Stimulated activated CD4-positive, alpha-beta T cell treated with anti-CD3 and anti-CD28 coated beads, TNF-alpha, amount 100 ng/mL, for 1 hour (primary cell): ENCODE measurements at places on chromosomes 7 and 10.

DNA sequence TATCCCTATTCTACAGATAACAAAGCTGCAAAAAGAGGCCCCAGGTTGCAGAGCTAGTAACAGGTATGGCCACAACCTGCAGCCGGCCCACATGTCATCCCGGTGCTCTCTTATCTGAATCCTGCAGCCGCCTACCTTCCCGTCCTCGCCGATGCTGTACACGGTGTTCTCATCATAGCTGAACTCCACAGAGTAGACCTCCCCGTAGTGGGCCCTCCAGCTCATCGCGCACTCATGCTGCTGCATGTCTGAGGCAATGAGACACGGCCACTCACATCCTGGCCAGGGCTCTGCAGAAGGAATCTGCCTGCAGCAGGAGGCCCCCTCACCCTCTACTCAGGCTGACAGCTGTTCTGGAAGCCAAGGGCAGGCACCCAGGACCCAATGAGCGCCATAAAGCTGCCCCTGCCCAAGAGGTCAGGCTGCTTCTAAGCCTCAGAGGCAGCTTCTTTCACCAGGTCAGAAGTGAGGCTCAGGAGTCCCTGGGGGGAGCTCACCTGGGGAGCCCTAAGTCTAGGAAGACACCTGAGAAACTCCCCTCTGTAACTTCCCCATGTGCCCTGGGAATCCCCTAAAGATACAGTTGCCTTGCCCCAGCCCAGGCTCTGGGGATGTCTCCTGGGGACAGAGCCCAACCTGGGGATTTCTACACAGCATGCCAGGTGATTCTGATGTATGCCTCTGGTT lies 17.9 kb upstream of the CYREN start:
- no peak for DNase-seq

GRCh38 chr10:11344550-11344949 lies 266.9 kb downstream of the USP6NL start:
- DNase-seq: no peak

DNA sequence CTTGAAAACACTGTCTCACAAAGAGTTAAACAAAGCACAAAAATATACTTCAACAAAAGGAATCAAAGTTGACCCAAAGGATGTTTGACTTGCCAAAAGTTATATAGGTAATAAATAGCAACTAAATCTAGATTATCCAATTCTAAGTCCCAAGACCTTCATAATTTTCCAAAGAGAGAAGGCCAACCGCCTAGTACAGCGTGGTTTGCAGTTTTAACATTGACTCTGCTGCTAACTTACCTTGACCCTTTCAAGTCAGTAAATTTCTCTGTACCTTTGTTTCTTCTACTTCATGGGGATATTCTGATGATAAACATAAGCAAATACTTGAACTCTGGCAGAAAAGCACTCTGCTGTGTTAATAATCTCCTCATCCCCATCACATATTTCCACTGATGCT lies 1.9 kb upstream of the GPR22 start:
- DNase-seq: no peak

GRCh38 chr10:1488970-1489548 lies 248.3 kb downstream of the ADARB2 start:
- DNase-seq: no peak

GRCh38 chr7:149635561-149636329 lies 137.6 kb downstream of the ZNF467 start:
- no peak for DNase-seq

DNA sequence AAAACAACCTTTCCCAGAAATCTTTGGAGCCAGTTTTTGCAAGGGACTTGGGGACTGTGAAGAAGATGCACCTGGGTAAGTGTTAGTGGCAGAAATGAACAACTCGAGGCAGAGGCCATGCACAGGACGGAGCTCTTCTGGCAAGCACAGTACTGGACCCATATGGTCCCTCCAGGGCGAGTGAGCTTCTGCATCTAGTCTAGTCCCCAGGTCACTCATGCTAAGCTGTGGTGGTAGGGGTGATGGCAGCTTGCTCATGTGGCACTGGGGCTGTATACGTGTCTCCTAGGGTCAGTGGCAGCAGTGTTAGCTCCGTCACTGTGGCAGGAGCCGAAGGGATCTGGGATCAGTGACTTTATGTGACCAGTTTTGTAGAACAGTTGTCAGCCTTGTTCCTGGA lies 9.3 kb upstream of the LRRC61 start:
- DNase-seq: no peak

DNA sequence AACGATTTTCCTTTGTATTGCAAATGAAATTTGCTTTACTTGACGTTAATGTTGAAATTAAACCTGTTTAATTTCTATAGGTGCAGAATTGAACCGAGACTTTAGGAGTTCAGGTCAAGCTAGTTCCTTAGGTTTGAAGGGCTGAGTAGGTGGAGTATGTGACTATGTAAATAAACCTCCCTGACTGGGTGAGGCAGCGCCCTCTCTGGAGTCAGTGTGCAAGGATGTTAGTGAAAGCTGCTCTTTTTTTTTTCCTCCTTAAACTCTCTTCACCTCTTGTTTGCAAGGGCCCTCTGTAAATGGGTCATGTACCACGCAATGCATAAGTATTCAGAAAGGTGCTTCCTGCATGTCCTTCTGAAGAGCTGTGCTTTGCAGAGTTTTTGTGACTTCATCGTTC lies 33.8 kb downstream of the GALNT17 start:
- DNase-seq: no peak

DNA sequence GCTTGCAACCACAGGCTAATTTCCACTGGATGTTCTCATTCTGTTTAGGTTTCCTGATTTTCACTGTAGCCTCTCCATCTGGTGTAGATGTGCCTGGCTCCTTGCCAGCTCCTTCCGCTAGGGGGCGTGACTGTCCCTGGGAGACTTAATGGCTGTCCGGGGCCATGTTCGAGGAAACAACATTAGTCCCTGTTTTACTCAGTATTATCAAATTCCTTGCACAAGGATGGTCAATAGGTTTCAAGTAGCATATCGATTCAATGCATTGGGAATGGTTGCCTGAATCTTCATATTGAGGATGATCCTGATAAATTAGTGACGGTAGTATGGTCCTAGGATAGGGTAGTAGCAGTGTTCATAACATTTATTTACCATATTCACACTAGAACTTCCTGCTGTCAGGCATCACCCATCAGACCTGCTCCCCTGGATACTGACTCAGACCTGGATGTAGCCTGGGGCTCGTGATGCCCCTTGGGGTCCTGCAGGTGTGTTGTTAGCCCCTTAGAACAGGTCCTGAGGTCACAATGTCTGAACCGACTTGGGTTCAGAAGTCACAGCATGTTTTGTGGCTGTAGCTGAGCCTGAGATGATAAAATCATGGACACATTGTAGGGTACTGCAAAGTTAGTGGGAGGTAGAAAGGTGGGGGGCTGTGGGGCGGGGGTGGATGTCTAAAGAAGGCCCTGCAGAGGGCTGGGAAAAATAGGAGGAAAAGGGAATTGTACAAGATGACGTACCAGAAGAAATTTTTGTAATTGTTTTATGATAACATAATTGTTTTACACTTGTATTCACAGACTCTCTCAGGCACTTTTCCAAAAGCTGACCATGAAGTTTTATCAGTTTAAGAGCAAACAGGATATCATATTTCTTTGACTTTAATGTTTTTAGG lies 8.9 kb upstream of the EXOC6 start:
- peak; percentile 33 for DNase-seq

DNA sequence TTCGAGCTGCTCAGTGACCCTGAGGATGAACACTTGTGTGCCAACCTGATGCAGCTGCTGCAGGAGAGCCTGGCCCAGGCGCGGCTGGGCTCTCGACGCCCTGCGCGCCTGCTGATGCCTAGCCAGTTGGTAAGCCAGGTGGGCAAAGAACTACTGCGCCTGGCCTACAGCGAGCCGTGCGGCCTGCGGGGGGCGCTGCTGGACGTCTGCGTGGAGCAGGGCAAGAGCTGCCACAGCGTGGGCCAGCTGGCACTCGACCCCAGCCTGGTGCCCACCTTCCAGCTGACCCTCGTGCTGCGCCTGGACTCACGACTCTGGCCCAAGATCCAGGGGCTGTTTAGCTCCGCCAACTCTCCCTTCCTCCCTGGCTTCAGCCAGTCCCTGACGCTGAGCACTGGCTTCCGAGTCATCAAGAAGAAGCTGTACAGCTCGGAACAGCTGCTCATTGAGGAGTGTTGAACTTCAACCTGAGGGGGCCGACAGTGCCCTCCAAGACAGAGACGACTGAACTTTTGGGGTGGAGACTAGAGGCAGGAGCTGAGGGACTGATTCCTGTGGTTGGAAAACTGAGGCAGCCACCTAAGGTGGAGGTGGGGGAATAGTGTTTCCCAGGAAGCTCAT lies 1.1 kb downstream of the DDIT4 start:
- DNase-seq: no peak

DNA sequence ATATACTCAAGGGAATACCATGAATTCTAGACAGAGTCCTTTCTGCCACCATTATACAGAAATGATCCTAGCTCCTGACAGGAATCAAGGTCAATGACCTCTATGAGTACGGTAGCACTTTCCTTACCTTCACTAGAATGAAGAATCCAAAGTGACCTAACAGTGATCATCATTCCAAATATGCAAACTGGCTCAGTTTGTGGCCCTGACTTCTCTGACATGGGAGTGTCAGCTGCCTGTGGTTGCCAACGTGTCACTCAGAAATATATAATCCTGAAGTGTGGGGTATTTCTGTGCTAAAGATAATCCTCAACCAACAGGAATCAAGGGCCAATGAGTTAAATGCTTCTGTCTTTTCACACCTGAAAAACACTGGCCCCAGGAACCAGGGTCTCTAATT lies 45.7 kb downstream of the COPG2 start:
- DNase-seq: no peak

DNA sequence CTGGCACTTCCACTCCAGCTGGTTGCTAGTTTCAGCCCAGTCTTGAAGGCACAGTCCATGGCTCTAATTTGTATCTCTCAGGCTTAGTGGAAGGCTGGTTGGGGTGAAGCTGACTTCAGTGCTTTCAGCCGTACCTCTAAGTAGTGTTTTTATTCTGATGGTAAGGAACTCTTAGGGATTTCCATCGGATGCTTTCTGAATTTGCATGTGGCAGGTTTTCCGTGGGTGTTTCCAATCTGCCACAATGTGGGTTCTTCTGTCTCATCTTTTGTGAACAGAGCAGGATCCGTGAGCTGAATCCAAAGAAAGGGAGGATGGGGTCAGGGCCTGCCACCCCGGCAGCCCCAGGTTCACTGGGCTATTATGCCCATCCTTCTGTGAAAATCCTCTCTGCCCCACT lies 607.9 kb upstream of the MKI67 start:
- no peak for DNase-seq

DNA sequence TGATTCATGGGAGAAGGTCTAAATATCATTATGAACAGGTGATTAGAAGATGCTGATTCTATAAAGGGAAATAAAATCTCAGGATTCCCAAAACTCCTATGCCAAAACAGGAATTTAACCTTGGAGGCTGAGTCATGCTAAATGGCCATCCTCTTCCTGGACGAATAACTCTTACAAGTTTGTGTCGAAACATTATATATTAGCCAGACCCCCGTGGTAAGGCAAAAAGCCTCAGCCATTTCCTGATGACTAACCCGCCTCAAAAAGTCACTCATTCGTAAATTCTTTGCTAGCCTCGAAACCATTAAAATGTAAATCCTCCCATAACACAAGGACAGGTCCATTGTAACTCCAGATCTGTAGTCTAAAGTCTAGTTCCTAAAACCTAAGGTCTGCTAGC lies 32.0 kb downstream of the CUL2 start:
- DNase-seq: no peak

DNA sequence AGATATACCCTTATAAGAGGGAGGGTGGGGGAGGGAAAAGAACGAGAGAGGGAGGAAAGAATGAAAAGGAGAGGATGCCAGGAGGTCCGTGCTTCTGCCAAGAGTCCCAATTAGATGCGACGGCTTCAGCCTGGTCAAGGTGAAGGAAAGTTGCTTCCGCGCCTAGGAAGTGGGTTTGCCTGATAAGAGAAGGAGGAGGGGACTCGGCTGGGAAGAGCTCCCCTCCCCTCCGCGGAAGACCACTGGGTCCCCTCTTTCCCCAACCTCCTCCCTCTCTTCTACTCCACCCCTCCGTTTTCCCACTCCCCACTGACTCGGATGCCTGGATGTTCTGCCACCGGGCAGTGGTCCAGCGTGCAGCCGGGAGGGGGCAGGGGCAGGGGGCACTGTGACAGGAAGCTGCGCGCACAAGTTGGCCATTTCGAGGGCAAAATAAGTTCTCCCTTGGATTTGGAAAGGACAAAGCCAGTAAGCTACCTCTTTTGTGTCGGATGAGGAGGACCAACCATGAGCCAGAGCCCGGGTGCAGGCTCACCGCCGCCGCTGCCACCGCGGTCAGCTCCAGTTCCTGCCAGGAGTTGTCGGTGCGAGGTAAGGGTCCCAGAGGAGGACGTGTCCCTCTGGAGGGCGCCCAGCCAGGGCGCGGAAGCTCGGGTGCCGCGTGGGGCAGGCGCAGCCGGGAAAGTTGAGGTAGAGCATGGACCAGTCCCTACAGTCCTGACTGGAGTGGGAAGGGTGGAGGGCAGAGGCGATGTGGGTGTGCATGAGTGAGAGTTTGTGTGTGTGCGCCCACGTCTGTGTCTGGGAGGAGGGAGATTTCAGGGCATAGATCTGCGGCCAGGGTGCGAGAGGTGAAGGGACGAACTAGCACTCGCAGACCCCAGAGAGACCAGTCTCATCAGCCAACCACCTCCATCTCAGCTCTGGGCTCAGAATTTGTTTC lies 844 bp downstream of the GRM3 start:
- no peak for DNase-seq

GRCh38 chr7:142345811-142346210 lies 88.0 kb upstream of the PRSS58 start:
- DNase-seq: no peak

DNA sequence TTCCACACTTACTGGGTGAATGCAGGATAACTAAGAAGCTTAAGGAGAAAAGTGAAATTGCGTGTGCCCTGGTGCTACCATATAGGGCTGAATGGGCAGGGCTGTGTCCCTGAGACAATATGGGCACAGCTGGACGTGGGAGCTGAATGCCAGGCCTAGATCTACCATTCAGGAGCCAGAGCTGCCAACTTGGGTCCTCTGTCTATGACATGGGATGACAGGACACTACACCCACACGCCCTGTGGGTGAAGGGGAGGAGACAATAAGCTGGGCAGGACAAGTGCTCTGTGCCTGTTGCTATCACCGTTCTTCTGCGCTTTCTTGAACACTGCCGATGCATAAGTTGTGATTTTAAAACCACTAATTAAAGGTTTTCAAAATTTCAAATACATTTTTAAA lies 293.9 kb downstream of the TNS3 start:
- DNase-seq: no peak

GRCh38 chr7:121211253-121211652 lies 117.5 kb upstream of the WNT16 start:
- no peak for DNase-seq

- DNase-seq: no peak
These were observed 190.9 kb downstream of the REEP3 start for GRCh38 chr10:63711867-63712716.

- DNase-seq: no peak
These were observed 6.7 kb upstream of the OTUD1 start for GRCh38 chr10:23432166-23432565.

DNA sequence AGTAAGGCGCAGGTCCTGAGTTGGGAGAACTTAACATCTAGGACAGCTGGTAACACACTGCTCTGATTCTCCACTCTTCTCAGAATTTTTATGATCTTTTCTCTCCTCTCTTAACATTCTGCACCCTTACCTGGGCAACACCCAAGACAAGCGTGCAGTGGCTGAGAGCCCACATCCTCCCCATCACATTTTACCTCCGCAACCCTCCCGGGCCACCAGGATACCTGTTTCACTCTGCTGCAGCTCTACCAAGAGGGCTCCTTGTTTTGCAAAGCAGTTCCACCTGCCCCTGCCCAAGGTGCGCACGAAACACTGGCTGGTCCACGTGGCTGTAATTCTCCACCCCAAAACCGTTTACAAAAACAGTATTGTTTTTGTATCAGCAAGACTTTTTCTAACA lies 81.5 kb downstream of the ITIH5 start:
- no peak for DNase-seq
